ENCODE measurements at places on chromosomes 3 and 15.

- DNase-seq: peak; percentile 75
These were observed 6.5 kb upstream of the TM4SF18 start for GRCh38 chr3:149339931-149340309.

DNA sequence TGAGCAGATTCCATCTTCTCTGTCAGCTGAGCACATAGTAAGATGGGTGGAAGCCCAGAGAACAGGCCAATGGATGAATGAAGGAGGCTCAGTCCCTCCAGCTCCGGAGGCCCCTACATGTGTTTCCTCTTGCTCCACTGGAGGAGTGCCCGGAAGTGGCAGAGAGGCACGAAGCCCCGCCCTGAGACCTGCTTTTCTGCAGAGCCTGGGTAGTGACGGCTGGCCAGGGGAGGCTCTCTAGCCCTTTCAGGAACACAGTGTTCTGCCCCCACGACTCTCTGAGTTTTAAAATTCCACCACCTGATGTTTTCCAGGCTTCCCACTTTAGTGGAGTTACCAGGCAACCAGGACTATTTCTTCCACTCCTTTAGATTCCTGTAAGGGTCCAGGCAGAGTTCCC is 149.4 kb upstream of the SLC6A11 start:
- no peak for DNase-seq

DNA sequence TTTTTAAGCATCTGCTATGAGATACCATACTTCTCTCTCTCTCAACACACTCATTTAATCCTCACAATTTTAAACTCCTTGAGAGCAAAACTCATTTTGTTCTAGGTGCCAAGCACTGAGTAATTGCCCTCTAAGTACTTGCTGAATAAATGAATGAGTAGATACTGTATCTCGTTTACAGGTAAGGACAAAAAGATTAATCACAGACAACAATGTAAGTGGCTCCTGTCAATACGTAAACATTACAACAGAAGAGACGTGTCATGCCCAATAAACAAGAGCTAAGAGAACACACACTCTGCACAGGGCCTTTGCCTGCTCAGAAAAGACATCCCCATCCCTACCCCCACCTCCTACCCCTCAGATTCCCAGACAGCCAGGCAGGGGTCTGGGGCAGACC is 59.8 kb downstream of the CHSY1 start:
- no peak for DNase-seq

DNA sequence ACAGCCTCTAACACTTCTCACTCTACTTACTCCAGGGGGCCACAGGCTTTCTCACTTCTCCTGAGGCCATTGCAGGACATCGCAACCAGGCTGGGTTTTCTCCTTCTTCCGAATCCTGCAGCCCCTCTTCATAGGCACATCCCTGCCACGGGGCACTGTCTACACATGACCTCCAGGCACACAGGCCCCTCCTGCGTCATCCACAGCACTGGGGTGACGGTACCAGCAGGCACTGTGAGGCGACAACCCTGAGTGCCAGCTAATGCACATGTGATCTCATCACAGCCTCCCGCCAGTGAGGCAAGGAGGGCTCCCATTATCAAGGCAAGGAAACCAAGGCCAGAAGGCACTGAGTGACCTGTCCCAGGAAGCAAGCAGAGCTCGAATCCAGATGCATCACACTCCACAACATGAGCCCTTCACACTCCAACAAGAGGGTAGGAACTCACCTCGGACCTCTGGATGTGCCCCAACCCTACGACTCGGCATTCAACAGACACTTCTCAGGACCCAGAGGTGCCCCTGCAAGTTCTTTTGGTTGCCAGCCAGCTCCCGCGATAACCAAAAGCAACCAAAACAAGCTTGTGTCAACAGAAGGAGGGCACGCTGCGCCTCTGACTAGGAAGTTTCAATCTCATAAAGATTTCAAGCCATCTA is 16.7 kb downstream of the FAM174B start:
- DNase-seq: no peak

DNA sequence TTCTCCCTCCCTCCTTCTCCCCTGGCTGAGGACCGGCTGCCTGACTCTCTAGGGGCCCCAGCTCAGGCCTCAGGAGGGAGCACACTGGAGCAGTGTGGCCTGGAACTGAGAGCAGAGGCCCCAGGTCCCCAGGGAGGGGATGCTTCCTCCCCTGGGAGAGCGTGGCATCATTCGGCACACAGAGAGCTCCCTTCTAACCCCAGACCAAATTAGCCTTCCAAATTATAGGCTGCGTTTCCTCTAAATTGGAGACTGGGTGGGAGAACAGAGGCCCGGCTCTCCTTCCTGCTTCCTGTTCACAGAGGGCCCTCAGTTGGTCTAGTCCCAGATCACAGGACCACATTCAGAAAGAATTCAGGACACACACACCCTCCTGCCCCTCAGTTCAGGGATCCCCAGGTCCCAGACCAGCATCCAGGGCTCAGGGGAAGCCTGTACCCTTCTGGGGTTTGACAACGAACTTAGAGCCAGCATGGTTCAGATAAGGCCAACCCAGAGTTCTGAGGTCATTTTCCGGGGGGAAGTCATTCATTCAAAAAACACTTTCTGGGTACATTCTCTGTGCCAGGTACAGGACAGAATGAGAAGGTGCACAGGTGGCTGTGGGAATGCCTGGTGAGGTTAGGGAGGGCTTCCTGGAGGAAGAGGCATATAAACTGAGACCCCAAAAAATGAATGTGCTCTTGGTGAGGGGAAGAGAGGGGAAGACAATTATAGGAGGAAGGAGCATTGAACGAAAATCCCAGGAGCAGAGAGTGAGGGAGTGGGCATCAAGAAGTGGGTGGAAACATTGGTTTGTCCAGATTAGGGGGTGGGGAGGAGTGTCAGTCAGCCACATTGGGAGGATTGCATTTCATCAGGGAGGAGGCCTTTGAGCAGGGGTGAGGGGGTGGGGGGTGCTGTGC is 28.4 kb upstream of the RPL29 start:
- DNase-seq: peak; percentile 21

DNA sequence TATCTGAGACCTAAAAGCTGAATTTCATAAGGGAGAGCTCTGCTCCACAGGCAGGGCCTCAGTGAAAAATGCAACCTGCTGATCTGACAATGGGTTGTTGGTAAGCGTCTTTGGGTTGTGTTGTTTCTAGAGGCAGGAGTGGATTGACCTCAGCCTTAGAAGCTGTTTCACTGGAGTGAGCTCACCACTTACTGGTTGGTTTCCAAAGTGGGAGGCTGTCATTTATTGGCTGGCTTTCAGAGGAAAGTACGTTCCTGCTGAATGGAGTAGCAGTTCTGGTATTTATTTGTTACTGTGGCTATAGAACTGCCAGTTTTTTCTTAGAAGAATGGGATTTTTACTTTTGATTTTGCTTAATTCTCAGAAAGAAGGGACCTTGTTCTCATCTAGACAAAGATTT is 29.3 kb upstream of the COL6A5 start:
- no peak for DNase-seq

- no peak for DNase-seq
These were observed 40.6 kb upstream of the FLNB start for GRCh38 chr3:57967590-57967989.

DNA sequence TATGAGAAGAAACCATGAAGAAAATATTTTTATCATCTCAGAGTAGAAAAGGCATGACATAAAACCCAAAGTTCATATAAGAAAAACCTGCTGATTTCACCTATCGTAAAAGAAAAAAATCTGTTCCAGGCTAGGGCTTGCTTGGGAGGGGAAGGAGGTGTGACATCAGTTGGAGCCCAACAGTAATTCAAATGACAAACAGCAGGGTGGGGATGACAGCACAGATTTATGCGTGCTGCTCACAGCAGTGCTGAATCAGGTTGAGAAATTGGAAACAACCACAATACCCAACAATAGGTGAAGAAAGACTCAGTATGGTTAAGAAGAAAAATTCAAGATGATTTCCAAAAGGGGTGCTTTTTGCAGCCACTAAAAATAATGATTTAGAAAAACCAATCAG is 172.4 kb downstream of the PDE8A start:
- no peak for DNase-seq

- DNase-seq: no peak
These were observed 44.4 kb upstream of the TMC3 start for GRCh38 chr15:81418444-81418843.

- DNase-seq: no peak
These were observed 61.0 kb downstream of the GPR160 start for GRCh38 chr3:170098753-170099152.

DNA sequence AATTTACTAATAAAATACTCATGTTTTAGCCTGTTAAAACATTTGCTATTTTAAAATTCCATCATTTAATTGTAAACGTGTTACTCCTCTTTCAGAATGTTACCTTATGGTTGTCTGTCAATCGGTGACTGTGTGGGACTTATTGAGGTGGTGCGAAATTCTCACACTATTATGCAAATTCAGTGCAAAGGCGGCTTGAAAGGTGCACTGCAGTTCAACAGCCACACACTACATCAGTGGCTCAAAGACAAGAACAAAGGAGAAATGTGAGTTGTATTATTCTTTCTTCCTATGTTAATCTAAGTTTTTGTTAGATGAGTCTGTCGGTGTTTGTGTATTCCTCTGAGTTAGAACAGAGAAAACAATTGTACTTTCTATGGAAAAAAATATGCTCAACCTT is 21.7 kb downstream of the KCNMB3 start:
- no peak for DNase-seq

GRCh38 chr15:62164396-62165103 is 535 bp downstream of the C2CD4B start:
- DNase-seq: no peak

GRCh38 chr3:2993736-2994135 is 116.4 kb downstream of the IL5RA start:
- no peak for DNase-seq

DNA sequence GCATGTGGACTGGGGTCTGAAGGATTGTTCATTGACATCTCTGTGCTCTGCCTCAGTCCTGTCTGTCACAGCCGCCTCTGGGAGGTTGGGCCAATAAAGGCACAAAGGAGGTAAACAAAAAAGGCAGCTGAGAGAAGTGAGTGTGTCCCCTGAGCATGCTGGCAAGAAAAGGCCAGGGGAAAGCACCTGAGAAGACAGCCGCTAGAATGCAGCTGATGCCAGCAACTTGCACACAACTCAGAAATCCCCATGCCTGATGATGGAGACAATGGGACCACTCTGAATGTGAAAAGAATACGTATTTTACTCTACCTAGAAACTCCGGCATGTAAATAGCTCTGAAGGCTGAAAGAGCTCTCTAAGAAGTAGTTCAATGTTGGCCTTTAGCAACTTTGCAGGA is 118.7 kb downstream of the KCNH8 start:
- DNase-seq: no peak

DNA sequence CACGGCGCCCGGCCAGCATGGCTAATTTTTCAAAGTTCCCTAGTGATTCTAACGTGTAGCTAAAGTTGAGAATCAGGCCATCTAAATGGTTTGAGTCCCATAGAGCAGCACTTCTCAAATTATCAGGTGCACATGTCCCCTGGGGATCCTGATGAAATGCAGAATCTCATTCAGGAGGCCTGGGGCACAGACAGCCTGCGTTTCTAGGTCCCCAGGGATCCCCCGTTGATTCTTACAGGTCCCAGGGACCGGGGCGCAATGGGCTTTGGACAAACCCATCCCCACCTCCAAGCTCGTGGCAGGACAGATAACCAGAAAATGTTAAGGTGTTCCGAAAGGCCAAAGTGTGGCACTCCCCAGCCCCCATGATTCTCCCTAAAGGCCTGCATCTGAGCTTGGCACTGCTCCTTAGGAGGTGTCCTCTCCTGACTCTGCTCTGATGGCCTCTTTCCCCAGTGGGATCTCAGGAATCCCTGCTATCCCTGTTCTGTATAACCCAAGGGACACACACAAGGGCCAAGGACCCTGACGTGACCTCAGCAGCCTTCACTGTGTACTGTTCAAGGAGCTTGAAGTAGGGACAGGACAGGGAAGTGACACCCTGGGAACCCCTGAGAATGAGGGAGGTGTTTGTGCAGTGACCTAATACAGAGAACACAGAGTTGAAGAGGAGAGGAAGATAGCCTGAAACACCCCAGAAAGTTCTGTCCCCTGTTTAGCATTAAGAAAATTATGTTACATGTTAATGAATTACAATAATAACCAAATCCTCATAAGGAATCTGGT is 8.0 kb downstream of the LRRK1 start:
- no peak for DNase-seq

GRCh38 chr3:61315871-61316270 is 64.6 kb upstream of the FHIT start:
- DNase-seq: no peak

DNA sequence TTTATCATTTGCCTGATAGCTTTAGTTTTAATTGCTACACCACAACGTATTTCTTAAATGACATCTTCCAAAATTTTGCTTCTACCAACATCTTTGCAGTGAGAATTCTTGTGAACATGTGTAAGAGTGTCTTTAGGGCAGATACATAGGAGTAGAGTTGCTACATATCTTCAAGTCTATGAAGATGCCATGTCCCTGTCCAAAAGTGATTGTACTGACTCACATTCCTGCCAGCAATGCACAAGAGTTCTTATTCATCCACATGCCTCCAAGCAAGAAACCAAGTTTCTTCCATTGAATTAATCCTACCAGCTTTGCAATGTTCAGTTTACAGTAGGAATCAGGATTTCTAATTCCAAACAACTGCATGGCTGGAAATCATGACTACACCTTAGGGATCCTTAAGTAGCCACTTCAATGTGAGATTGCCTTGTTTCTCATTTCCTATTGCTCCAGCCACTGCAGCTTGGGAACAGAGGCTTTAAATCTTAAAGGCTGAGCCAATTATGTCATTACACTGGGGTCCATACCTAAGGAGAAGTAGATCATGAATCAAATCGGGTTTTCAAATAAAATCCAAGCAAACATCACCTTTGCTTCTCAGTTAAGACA is 44.5 kb downstream of the BCL2L10 start:
- DNase-seq: no peak

GRCh38 chr3:71163198-71163918 is 420.2 kb downstream of the FOXP1 start:
- no peak for DNase-seq

- no peak for DNase-seq
These were observed 159.4 kb upstream of the UBE2E1 start for GRCh38 chr3:23646184-23646920.

GRCh38 chr3:56939834-56940233 is 120.6 kb upstream of the SPATA12 start:
- DNase-seq: no peak

GRCh38 chr3:162029736-162030135 is 533.1 kb downstream of the OTOL1 start:
- no peak for DNase-seq

- no peak for DNase-seq
These were observed 27.1 kb downstream of the CLRN1 start for GRCh38 chr3:150945226-150946032.
